ENCODE measurements at places on chromosomes 2 and 18.
A peak's percentile ranks its signal among the peaks of the same experiment; 100 is the strongest.

DNA sequence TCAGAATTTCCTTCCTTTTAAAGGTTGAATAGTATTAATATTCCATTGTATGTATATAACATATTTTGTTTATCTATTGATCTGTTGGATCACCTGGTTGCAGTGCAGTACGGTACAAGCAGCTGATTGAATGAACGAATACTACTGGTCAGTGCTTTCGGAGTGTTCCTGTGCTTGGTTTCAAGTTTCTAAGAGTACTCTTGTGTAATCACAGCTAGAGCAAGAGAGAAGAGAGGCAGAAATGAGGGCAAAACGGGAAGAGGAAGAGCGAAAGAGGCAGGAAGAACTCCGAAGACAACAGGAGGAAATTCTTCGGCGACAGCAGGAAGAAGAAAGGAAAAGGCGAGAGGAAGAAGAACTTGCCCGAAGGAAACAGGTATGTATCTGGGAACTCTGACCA, 40.3 kb upstream of the KCNJ13 start:
- DNase-seq = no peak

DNA sequence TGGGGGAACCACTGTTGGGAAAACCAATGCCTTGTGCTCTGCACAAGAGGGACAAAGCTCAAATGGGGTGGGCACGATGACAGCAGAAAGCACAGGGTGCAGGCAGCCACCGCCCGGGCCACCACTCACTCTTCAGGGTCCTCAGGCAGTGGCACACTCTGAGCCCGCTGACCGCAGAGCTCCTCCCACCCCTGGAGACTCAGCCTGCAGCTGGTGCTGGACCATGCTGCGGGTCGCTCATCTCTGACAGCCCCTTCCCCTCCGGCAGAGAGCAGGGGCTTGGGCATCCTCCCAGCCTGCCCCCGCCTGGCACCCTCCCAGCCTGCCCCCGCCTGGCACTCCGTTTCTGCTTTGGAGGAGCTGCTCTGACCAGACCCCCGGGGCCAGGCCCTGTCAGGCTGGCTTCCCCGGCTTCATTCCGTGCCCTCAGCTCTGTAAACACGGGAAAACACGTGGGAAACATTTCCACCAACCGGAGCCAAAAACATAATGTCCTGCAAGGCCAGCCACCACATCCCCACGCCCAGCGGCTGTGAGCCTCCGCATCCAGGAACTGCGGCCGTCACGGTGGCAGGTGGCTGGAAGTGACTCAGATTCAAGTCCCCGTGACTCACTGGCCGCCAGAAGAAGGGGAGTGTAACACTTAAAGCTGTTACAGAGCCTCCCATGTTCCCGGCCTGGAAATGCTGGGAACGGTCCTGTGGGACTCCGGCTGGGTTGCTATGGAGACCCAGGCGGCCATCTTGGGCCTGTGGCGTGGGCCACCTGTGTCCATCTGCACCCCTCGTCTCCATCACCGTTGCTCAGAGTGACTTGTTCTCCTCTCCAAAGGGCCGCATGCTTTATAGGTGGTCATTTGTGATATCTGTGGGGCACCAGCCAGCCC, 6.8 kb upstream of the SNED1 start:
- DNase-seq = peak; percentile 70

GRCh38 chr2:69340101-69340775, 46.8 kb downstream of the GFPT1 start:
- DNase-seq = no peak

GRCh38 chr2:20485612-20486388, 38.9 kb downstream of the RHOB start:
- DNase-seq = no peak

Data from smooth muscle cell of the brain vasculature (primary cell).